SHP77 treated with DMSO at 0.1 percent for 48 hours (cell line): ENCODE measurements at places on chromosomes 4 and X.

GRCh38 chr4:38612646-38613414, 51.2 kb upstream of the KLF3 start:
- no peak for DNase-seq

GRCh38 chr4:38255572-38255971, 295.4 kb downstream of the PTTG2 start:
- no peak for DNase-seq

DNA sequence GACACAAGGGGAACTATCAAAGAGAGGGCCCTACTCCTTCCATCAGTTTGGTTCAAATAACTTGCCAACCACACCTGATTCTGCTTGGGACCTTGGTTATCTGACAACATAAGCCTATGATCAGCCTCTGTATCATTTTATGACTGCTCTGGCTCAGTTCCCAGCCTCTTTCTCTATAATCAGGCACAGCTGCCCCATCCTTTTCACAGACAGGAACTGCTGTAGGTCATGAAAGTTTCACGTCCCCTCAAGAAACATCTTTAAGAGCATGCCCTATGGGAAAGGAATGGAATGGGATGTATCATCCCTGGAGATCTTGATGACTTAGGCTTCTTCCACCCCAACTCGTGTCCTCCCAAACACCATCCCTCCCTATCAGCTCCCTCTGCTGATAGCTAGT, 243.4 kb downstream of the AR start:
- no peak for DNase-seq

GRCh38 chr4:121199742-121200561, 35.8 kb upstream of the TNIP3 start:
- no peak for DNase-seq

- no peak for DNase-seq
Observed at GRCh38 chr4:87551361-87551760, 22.2 kb upstream of the SPARCL1 start.

GRCh38 chr4:168751263-168752225, 254.7 kb downstream of the PALLD start:
- DNase-seq = no peak

- no peak for DNase-seq
Observed at GRCh38 chr4:73918058-73918457, 48.9 kb downstream of the CXCL1 start.

GRCh38 chrX:23885803-23886202, 21.9 kb downstream of the APOO start:
- no peak for DNase-seq

GRCh38 chr4:168815379-168816345, 194.4 kb downstream of the CBR4 start:
- no peak for DNase-seq

DNA sequence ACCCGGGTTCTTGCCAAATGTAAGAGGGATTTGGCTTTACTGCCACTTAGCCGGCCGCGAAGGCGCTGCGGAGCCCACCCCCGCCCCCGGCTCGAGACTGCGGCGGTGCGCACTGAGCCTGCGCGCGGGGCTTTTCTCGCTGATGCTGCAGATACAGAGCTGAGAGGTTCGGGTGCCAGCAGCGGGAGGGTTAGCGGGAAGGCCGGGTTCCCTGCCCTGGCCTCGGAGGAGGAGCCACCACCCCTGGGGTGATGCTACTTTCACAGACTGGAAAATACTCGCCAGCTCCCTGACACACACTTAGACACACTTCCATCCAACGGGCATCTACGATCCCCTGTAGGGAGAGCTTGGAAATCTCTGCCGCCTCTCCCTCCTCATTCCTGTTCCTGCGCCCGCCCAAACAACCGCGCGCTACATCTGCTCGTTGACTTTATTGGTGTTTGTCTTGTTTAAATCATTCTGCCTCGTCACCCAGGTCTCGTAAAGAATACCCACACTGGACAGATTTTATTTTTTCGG, 2.1 kb upstream of the PCDH7 start:
- no peak for DNase-seq

- no peak for DNase-seq
Observed at GRCh38 chrX:94914235-94914634, 1240.2 kb downstream of the FAM133A start.

DNA sequence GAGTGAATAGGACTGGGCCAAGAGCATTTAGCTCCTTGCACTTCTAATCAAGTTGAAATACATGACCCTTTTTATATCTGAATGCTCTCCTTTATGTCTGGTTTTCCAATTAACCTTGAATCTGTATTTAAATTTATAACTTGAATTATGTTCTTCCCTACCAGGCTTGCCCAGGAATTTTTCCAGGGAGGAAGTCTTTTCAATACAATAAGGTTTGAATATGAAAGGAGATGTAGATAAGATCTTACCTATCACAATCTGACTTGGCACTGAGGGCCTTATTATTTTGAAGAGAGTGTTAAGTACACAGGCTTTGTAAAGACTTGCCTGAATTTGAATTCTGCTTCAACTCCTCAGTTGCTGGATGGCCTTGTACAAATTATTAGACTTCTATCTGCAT, 555.7 kb downstream of the PCDH7 start:
- DNase-seq = no peak

- no peak for DNase-seq
Observed at GRCh38 chrX:44674906-44675305, 132.2 kb upstream of the FUNDC1 start.
